ENCODE measurements at places on chromosomes 12 and 14.

- DNase-seq = no peak
Observed at GRCh38 chr12:62776997-62777396, 158.0 kb downstream of the PPM1H start.

- no peak for DNase-seq
Observed at GRCh38 chr12:109446-109845, 42.9 kb downstream of the IQSEC3 start.

DNA sequence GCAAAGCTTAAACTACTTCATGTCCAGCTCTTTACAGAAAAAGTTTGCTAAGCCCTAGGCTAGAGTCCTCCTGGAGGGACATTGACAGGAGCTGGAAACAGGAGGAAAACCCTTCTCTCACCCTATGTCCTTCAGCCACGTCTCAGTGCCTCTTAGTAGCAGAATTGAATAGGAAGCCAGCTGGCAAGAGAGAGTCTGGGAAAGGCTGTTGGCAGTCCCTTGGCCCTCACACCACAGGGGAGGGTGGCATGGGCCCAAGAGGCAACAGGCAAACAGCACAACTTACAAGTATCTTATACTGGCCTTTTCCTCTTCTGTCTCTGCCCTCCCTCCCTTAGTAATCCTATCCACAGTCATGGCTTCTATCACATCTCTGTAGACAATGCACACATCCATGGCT is 27.7 kb upstream of the DHRS2 start:
- no peak for DNase-seq

DNA sequence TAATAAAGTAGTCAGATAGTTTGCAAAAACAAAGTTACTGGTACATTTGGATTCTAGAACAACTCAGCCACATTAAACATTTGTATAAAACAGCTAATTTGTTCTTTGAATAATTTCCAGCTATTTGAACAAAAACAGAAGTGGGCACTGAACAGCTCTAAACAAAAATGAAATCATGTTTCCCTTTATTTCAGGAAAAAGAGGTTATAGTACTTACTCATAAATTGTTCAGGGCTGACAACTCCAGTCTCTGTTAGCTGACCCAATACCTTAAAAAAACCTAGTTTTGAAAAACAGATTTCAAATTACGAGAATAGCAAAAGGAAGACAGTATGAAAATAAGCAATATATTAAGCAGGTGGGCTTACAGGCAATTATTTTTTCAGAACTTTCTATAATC is 8.2 kb downstream of the GNPNAT1 start:
- DNase-seq = no peak

DNA sequence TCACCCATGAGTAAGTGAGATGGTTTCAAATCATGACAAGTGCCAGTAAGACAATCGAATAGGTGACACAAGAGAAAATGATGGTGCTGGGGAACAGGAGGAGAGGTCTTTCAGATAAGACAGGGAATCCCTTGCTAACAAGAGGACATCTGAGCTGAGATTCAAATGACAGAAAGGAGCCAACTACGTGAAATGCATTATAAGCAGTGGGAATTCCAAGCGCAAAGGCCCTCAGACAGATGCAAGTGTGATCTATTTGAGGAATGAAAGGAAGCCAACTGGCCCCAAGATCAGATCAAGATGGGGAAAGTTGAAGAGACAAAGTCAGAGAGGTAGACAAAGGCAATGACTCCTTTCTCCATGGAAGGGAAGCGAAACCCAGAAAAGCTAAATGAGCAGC is 4.7 kb downstream of the KCNK10 start:
- no peak for DNase-seq

- no peak for DNase-seq
Observed at GRCh38 chr12:108850854-108851573, 6.4 kb downstream of the SSH1 start.

- no peak for DNase-seq
Observed at GRCh38 chr12:54421175-54421878, 2.3 kb upstream of the ITGA5 start.

- DNase-seq = no peak
Observed at GRCh38 chr14:73759183-73759713, 45.1 kb upstream of the PNMA1 start.

DNA sequence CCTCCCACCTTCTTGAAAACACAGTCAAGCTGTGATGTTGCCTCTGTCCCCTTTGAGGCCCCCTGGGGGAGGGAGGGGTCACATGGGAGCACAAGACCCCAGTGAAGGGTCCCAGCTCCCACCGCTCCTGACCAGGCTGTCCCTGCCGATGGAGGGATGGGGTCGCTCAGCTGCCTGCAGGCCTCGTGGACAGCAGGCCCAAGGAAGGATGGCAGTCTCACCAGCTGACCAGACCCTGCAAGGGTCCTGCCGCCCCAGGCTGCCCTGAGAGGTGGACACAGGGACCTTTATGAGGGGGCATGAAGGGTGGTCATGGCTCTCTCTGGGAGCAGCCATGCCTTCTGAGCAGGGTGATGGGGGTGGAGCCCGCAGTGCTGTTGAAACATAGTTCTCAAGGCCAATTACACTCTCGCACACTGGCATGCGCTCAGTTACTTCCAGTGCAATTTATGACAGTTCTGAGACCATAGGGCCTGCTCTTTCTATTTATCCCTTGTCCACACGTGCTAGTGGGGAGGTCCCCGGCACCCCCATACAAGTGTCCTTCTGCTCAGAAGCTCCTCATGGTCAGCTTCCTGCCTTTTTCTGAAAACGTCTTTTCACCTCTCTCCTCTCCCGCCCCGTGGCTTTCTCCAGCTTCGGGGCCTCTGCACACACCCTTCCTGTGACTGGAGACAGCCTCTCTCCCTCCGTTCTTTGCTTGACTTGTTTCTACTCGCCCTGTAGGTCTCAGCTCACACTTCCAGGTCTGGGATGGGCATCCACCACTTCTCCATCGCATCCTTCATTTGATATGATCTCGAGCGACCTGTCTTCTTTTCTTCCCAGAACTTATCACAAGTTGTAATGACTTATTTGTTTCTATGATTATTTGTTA is 313.1 kb downstream of the ADGRD1 start:
- no peak for DNase-seq

- no peak for DNase-seq
Observed at GRCh38 chr12:1197264-1198018, 206.4 kb downstream of the ERC1 start.

DNA sequence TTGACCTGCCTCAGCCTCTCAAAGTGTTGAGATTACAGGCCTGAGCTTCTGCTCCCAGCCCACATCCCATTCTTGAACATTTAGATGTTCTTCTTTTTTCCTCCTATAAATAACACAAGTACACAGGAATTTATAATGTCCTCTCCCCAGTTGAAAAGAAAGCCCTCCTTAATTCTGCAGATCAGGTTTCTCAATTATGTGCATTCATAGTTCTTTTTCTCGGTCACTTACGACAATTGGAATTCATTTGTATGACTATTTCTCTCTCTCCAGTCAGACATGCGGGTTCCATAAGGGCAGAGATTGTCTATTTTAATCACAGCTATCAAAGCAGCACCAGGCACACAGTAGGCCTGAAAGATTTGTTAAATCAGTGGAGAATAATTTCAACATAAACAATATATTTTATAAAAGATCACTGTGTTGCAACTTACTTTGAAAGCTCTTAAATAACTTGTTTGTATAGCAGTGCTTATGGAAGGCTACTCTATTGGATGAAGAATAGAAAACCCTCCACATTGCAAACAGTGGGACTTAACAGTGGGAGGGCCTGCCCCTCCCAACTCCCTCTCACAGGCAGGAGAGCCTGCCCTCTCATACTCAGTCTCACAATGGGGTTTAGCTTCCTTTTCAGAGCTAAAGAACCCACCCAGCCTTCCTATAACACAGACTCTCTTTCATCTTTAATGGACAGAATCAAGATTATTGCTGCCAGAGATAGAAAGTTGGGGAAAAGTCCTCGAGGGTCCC is 84.1 kb upstream of the TRAF3 start:
- no peak for DNase-seq

GRCh38 chr14:99169776-99170356 is 102.1 kb downstream of the BCL11B start:
- DNase-seq = no peak

GRCh38 chr14:75794615-75795038 is 133.6 kb downstream of the TTLL5 start:
- DNase-seq = no peak

DNA sequence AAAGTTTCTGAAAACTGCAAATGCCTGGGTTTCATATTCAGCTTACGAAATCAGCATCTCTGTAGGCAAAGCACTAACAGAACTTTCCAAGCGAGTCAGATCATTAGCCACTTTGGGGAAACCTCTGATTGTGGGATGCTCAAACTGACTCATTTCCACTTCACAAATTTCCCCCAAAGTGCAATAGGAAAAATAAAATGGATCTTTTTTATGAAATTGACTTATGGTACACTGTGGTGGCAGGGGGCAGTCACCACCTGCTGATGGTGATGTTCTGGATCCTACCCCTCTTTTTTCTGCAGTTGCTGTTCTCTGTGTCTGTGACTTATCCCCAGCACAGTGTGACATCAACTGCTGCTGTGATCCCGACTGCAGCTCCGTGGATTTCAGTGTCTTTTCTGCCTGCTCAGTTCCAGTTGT is 5.6 kb downstream of the TCTN1 start:
- no peak for DNase-seq

DNA sequence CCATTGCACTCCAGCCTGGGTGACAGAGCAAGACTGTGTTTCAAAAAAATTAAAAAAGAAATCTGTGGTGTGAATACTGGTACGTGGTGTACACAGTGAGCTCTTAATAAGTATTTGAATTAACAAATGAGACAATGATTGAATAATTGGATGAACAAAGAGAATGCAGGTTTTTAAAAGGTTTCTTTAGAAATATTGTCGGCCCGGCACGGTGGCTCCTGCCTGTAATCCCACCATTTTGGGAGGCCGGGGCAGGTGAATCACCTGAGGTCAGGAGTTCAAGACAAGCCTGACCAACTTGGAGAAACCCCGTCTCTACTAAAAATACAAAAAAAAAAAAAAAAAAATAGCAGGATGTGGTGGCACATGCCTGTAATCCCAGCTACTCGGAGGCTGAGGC is 6.6 kb downstream of the HIF1A start:
- DNase-seq = no peak

- no peak for DNase-seq
Observed at GRCh38 chr12:89353188-89353822, 1.0 kb upstream of the DUSP6 start.

- no peak for DNase-seq
Observed at GRCh38 chr12:1616233-1617066, 12.6 kb upstream of the WNT5B start.

GRCh38 chr14:62988967-62989366 is 56.3 kb downstream of the KCNH5 start:
- no peak for DNase-seq

- DNase-seq = no peak
Observed at GRCh38 chr12:76299536-76300296, 48.5 kb downstream of the BBS10 start.

DNA sequence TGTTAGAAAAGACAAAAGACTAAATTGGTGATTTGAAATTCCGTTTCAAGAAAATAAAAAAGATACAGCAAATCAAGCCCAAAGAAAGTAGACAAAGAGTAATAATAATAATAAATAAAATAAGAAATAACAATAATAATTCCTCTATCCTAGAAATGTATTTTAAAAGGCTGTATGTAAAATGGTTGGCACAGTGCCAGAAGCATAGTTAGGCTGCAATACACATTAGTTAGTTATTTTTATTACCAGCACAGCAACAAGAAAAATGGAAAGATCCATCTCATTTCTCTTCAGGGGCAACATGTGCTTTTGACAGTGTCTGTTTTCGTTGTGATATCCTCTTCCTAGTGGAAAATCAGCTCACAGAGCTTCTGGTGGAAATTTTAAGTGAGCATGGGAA is 174.1 kb upstream of the TMTC1 start:
- no peak for DNase-seq

- DNase-seq = no peak
Observed at GRCh38 chr14:96920023-96920422, 122.8 kb downstream of the VRK1 start.

GRCh38 chr12:57181561-57182155 is 34.2 kb upstream of the LRP1-AS start:
- no peak for DNase-seq

DNA sequence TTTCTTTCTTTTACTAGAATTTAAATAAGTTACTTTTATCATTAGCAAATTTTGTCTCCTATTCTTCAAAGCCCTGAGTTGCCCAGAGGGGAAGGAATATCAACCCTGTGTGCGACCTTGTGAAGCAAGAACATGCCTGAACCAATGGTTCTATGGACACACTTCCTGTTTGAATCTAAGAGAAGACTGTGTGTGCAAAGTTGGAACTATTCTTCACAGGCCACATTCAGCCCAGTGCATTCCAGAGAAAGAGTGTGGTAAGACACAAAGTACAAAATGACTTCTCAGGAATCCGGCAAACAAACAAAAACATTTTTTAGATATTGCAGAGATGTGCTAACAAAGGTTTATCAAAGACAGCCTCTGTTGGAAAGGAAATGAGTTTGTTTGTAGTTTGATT is 90.8 kb upstream of the PTPRQ start:
- DNase-seq = no peak

- DNase-seq = no peak
Observed at GRCh38 chr12:69055706-69056105, 122.7 kb upstream of the CPM start.

DNA sequence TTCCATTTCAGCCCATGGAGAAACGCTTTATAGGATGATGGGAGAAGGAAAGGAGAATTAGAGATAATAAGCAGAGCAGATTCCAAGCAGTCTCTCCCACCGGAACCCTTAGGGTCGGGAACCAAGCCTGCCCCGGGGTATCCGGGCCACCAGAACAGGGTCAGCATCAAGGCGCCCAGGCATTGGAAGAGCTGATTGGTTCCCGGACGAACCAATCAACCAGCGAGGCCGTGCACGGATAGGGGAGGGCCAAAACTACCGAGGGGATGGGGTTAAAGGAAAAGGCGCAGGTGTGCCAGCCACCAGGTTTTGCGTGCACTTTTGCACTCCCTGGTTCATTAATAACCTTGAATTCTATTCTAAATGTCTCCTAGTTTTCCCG is 1.7 kb downstream of the PPM1H start:
- DNase-seq = no peak

Data from esophagus squamous epithelium (tissue), 5 donors.